ENCODE measurements at places on chromosomes 11 and 22.

- no peak for DNase-seq
Observed at GRCh38 chr11:67492801-67493547, 10.1 kb downstream of the AIP start.

GRCh38 chr11:27218421-27219038 lies 144.5 kb downstream of the CCDC34 start:
- no peak for DNase-seq

DNA sequence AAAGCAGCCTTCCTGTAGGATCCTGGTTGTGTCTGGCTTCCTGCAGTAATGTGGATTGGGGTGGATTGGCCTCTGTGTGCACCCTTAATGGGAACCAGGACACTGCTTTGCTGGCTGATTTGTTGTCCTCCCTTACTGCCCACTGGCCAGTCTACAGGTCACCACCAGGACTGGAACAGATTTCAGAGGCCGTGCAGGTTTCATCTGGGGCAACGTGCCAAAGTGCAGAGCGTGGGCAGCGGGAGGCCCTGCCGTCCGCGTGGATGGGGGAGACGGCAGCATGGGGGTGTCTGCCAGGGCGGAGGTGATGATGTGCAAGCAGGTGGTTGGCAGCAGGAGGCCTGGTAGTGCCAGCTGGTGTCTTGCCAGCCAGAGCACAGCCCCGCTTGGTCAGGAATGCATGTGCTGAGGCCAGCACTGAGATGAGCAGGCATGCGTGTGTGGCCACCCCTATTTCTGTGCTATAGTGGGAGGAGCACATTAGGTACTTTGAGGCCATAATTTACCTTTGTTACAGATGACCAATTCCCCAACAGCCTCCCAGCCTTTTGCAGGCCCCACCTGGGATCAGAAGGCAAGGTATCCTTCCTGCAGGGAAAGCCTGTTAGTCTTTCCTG lies 24.3 kb downstream of the BCR start:
- no peak for DNase-seq

- no peak for DNase-seq
Observed at GRCh38 chr11:59610289-59610688, 5.3 kb downstream of the OSBP start.

DNA sequence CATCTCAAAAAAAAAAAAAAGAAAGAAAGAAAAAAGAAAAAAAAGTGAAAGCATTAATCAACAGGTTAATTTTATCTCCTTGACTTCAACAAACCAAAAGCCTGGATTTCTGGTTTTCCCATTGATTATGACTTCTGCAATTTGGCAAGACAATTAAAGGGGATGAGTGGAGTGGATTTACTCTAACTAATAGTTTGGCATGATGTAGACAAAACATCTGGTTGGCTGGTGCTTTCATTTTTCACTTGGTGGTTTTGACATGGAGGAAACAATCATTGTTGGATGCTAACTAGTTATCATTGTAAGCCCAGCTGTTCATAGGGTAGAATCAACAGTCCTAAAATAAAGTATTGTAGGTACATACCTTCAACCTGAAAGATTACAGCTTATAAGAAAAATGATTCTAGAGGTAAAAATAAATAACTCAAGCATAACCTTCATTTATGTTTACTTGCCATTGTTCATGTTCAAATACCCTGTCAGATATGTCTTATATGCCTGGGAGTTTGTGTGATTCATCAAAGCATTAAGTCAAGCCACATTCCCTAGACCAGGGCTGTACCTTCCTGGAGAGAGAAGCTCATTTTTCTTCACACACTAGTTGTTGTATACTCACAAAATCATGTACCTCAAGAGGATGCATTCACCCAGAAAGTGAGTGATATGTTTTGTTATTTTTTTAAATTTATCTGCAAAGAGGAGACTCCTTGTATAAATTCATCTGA lies 15.1 kb downstream of the FIBIN start:
- DNase-seq = no peak

DNA sequence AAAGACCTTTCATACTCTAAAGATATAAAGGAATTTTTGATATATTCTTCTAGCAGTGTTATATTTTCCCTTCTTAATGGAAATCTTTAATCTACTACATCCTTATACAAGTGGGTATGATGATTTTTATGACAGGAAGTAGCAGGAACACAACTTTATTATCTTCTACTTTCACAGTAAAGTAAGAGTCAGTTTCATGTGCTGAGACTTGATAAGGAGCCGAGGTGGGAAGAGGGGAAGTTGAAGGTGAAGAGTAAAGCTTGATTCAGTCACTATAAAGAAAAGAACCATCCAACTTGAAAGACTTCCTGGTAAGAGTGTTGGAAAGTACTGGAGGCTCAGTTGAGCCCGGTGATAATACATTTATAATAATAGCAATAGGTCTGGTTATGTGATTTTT lies 82.1 kb upstream of the PTH start:
- DNase-seq = no peak

GRCh38 chr11:33211580-33211979 lies 45.6 kb upstream of the HIPK3 start:
- DNase-seq = no peak

DNA sequence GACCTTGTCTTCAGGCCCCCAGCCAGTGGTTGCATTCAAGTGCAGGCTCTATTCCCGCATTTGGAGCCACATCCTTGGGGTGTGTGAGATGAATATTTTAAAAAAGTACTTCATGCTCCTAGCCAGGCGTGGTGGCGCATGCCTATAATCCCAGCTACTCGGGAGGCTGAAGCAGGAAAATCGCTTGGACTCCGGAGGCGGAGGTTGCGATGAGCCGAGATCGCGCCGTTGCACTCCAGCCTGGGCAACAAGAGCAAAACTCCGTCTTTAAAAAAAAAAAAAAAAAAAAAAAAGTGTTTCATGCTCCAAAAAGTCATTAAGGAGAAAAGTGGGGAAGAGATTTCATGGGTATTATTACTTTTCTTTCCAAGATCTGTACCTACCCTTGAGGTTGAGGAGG lies 18.0 kb downstream of the SCUBE1 start:
- no peak for DNase-seq

- no peak for DNase-seq
Observed at GRCh38 chr11:86922225-86922624, 33.0 kb downstream of the FZD4 start.

GRCh38 chr11:134261626-134262488 lies 8.5 kb downstream of the ACAD8 start:
- no peak for DNase-seq

- DNase-seq = no peak
Observed at GRCh38 chr11:104728927-104729326, 169.3 kb downstream of the CASP12 start.

- no peak for DNase-seq
Observed at GRCh38 chr11:107675902-107676301, 36.0 kb downstream of the SLN start.

DNA sequence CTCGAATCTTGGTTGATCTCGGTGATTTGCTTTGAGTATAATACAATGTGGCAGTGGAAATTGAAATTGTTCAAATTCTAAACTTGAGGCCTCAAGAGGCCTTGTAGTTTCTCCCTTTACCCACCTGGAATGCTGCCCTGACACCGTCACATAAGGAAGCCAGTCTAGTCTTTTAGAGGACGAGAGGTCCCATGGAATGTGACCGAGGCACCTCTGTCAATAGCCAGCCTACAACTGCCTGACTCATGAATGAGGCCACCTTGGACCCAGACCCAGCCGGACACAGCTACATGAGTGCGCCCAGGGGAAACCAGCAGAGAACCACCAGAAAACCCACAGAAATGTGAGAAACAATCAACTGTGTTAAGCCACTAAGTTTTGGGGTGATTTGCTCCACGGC lies 52.5 kb downstream of the RPL27A start:
- DNase-seq = no peak

GRCh38 chr11:34654483-34655334 lies 33.8 kb downstream of the EHF start:
- no peak for DNase-seq

DNA sequence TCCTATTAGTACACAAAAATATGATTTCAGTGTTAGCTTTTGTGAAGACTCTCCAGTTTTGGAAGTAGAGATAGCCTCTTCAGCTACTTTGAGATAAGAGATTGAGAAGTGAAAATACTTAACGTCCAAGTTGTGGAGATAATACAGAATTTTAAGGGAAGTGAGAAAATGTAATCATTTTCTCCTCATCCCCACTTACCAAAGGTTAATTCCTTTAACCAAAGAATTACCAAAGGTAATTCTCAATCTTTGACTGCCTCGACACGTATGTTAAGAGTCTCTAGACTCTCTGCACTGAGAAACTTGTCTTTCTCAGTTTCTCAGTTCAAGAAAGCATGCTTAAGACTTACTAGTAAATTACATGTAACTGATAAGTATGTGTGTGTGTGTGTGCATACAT lies 15.3 kb downstream of the C11orf54 start:
- no peak for DNase-seq

- peak; percentile 6 for DNase-seq
Observed at GRCh38 chr11:31340903-31341572, 28.5 kb downstream of the DCDC1 start.

- peak; percentile 64 for DNase-seq
Observed at GRCh38 chr11:117843666-117844484, 19.3 kb upstream of the FXYD2 start.

GRCh38 chr22:23147617-23148387 lies 2.5 kb downstream of the RAB36 start:
- no peak for DNase-seq

- DNase-seq = peak; percentile 56
Observed at GRCh38 chr22:18075720-18076497, 1.9 kb upstream of the PEX26 start.

DNA sequence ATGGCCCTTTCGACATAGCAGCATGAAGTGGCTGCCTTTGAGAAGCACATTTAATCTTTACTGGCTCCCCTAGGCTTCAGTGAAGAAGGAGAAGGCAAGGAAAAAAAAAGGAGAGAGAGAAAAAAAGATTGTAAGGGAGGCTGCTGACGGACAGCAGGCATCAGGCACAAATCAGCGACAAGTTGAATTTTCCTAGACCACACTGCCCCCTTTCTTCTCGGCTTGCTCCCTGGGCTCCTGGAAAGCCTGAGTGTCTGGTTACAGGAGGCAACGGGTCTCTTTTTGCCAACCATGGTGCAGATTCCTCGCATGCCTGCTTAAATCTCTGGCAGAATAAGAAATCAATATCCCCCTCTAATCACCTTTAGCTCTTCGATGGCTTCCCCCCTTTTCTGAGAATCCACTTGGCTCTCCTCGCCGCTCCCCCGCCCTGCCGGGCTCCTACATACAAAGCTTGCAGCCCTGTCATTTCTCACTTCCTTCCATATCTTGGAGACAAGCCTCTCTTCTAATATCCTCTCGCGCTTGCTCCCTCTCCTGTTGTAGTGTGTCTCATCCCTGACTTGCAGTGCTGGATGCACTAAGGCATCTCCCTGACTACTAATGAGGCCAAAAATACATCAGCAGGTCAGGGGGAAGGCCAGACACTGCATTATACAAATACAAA lies 14.3 kb downstream of the BLID start:
- DNase-seq = peak; percentile 66

GRCh38 chr11:104442321-104442720 lies 278.4 kb upstream of the PDGFD start:
- no peak for DNase-seq

- DNase-seq = no peak
Observed at GRCh38 chr22:21068681-21069276, 23.0 kb downstream of the LRRC74B start.

GRCh38 chr22:37486224-37486845 lies at the start of gene MFNG:
Gene MFNG, minus strand, starts transcription at chr22:37486384. Its CDS starts 207 bp downstream, at chr22:37486177.
- peak; percentile 27 for DNase-seq

DNA sequence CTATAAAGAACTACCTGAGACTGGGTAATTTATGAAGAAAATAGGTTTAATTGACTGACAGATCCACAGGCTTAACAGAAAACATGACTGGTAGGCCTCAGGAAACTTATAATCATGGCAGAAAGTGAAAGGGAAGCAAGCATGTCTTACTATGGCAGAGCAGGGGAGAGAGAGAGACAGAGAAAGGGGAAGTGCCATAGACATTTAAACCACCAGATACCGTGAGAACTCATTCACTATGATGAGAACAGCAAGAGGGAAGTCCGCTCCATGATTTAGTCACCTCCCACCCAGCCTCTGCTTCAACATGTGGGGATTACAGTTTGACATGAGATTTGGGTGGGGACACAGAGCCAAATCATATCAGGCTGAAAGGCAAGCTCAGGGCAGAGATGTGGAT lies 327.1 kb upstream of the DDI1 start:
- no peak for DNase-seq

DNA sequence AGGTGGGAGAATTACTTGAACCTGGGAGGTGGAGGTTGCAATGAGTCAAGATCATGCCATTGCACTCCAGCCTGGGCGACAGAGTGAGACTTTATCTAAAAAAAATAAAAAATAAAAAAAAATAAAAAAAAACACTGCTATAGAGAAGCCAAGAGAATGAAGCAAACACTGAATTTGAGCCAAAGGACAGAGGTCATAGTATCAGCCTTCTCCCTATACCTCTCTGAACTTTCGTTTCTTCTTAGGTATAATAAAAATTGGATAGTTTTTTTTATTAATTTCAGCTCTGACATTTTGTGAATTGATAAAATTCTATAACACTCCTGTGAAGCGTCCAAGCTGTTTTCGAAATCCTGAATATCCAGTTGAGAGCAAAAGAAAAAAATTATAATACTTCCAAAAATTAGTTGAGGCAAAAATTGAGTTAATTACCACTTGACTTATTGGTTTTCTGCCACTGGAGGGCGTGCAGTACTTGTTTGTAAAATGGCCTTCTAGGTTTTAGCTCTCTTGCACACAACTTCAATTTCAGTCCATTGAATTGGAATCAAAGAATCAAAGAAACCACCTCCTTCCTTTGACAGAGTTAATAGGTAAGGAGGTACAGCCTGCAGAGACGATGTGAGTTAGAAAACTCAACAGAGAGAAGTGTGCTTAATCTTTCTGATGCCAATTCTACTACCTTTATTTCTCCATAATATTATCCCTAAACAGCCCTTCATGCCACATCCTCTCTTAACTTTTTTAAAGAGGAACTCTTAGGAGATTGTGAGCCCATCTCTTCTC lies 143.2 kb downstream of the BBOX1 start:
- peak; percentile 16 for DNase-seq

DNA sequence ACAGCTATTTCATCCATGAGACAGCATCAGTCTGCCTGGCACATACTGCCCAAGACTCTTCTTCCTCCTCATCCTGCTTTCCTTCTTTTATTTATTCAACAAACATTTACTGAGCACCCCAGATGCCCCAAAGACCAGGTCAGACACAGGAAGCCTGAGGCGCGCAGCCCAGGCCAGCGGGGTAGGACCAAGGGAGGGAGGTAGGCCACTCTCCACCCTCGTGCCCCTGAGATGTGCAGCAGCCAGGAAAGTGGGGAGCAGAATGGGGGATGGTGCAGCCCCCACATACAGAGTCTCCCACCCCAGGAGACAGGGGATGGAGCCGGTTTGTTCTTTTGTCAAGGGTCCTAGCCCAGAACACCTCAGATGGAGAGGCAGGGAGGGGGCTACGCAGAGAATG lies 4.2 kb upstream of the IL2RB start:
- DNase-seq = no peak

- no peak for DNase-seq
Observed at GRCh38 chr11:91497847-91498246, 726.8 kb upstream of the FAT3 start.

DNA sequence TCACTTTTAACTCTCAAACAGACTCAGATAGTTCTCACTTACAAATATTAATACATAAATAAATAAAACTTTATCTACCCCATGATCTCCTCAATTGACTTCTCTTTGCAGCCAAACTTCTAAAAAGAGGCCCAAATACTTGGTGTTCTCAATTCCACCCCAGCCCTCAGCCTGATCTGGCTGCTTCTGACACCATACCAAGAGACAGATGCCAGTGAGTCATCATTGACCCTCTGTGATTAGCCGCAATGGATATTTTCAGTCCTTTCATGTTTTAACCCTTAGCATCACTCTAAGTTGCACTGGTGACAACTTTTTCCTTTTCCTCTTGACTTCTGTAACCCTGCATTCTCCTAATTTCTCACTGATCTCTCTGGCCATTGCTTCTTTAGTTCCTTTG lies 184.1 kb upstream of the ARHGAP20 start:
- no peak for DNase-seq

Measured in NT2/D1 (cell line).